ENCODE measurements at places on chromosomes 3 and 15. TPM values are rescaled to one million over a fixed set of nuclear protein-coding genes. Genes with fewer than 3 reads are reported as not detected.

DNA sequence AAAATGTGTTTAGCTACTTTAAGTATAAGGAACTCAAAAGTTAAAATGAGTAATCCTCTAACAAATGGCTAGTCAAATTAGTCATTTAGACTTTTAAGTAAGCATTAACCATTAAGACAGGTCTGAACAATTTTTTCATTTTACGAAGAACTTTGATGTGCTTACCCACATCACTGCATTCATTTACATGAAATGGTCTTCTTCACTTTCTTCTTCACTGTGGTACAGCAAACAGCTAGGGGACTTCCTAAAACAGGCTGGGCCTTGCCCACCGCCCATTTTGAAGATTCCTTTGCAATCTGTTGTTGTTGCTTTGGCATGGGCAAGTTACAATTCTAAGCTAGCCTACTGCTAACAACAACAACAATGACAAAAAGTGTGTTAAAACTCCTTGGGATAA is 67.4 kb downstream of the CBLB start:
- DNase-seq, result no peak
- peaks cover 21% of the 10 kb centered on the region for H3K36me3 ChIP-seq
- H3K4me3 ChIP-seq, result no peak overlapping the region
- H3K27ac ChIP-seq, result peak overlapping the region; percentile 31
- no peaks in the 10 kb centered on the region for H3K27me3 ChIP-seq

DNA sequence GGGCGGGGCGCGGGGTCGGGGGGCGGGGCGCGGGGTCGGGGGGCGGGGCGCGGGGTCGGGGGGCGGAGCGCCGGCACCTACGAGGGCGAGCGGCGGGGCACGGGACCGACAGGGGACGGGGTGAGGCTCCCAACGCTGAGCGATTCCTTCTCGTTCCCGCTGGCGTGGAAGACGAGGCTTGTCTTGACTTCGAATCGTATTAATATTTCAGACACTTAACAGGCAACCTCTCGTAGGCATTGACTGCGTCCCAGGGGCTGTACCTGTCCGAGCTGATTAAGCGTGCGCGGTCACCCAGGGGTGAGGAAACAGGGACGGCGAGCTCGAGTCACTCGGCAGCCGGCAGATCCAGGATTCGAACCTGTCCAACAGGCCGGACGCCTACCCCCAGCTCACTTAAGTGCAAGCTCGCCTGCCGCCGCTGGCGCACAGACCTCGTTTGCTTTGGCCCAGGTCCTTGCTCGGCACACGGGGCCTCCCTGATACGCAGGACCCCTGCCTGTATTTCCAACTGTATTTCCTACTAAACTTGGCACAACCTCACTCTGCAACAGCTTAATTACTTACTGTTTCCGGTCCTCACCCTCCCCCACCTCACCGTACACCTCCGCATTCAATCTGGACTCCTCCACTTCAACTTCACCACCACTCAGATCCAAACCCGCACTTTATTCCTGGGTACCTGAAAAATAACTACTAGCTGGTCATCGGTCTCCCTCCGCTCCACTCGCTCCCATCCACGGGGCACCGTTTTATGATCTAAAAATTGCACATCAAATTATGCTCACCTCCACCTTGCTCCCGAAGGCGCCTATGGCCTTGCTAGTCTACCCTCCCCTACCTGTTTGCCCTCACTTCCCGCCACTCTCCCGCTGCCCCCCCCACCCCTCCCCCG is 722 bp upstream of the ZXDC start:
- H3K4me3 ChIP-seq, result peak overlapping the region; percentile 83
- H3K27ac ChIP-seq, result peak overlapping the region; percentile 82
- no peaks in the 10 kb centered on the region for H3K27me3 ChIP-seq

GRCh38 chr15:62835351-62835750 is 207.2 kb upstream of the TPM1 start:
- no peak overlapping the region for H3K27ac ChIP-seq
- DNase-seq, result no peak
- peaks cover 13% of the 10 kb centered on the region for H3K4me1 ChIP-seq
- H3K27me3 ChIP-seq, result no peaks in the 10 kb centered on the region

GRCh38 chr3:158519776-158520175 is 51.2 kb upstream of the MLF1 start:
- no peaks in the 10 kb centered on the region for H3K27me3 ChIP-seq
- no peaks in the 10 kb centered on the region for H3K4me1 ChIP-seq
- H3K27ac ChIP-seq, result no peak overlapping the region
- no peak overlapping the region for H3K4me3 ChIP-seq
- no peak for DNase-seq
- peaks cover 3% of the 10 kb centered on the region for H3K36me3 ChIP-seq

- peak overlapping the region; percentile 82 for H3K27ac ChIP-seq
- peak overlapping the region; percentile 90 for H3K4me3 ChIP-seq
- peaks cover 36% of the 10 kb centered on the region for H3K4me1 ChIP-seq
- DNase-seq, result no peak
Measured at GRCh38 chr3:53255423-53255774, 423 bp downstream of the TKT start.

DNA sequence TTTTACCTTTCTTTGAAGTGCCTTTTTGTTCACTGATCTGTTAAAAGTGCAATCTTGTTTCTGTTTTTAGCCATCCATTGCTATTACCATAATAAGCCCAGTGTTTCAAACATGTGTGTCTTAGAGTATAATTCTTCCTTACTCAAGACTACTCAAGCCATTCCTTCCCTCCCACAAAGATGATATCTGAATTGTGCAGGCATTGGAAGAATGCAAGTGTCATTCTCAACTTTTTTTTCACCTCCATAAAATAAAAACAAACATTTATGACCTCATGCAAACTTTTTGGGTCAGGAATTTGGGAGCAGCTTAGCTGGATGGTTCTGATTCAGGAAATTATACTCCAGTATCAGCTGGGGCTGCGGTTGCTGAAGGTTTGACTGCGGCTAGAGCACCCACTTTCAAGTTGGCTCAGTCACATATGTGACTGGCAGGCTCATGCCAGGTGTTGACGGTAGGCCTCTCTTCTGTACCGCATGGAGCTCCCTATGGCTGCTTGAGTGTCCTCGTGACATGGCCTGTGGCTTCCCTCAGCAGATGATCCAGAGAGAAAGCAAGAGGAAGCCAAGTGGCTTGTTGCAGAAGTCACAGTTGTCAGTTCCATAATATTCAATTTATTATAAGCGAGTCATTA is 490.8 kb downstream of the CNTN4 start:
- H3K4me1 ChIP-seq, result peaks cover 8% of the 10 kb centered on the region
- DNase-seq, result no peak
- H3K27me3 ChIP-seq, result no peaks in the 10 kb centered on the region
- H3K36me3 ChIP-seq, result peaks cover 2% of the 10 kb centered on the region
- no peak overlapping the region for H3K27ac ChIP-seq

- DNase-seq, result no peak
- H3K27me3 ChIP-seq, result no peaks in the 10 kb centered on the region
- peak overlapping the region; percentile 51 for H3K27ac ChIP-seq
- no peak overlapping the region for H3K4me3 ChIP-seq
- H3K4me1 ChIP-seq, result peaks cover 46% of the 10 kb centered on the region
- H3K36me3 ChIP-seq, result peaks cover 3% of the 10 kb centered on the region
Measured at GRCh38 chr3:71311661-71312046, 271.9 kb downstream of the FOXP1 start.

DNA sequence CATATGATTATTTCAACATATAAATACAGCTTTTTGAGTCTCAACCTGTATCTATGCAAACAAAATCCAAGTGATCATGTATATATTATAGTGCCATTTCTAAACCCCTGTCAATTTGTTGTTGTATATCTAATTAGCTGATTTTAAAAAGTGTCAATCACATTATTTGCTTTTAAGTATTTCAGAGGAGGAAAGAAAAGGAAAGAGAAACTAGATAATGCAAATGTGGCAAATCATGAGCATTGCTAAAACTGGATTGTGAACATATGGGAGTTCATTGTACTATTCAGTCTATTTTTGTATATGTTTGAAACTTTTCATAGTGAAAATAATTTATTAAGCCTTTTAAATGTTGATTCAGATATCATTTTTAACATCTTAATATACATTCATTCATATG is 190.7 kb downstream of the ZIC4 start:
- H3K36me3 ChIP-seq, result no peaks in the 10 kb centered on the region
- DNase-seq, result no peak
- H3K4me1 ChIP-seq, result peaks cover under 1% of the 10 kb centered on the region
- no peak overlapping the region for H3K27ac ChIP-seq

GRCh38 chr15:54556231-54556630 is 578.0 kb downstream of the UNC13C start:
- DNase-seq, result no peak
- H3K4me3 ChIP-seq, result no peak overlapping the region
- H3K27me3 ChIP-seq, result no peaks in the 10 kb centered on the region
- peaks cover 2% of the 10 kb centered on the region for H3K4me1 ChIP-seq
- no peaks in the 10 kb centered on the region for H3K36me3 ChIP-seq

GRCh38 chr15:75361989-75362641 is 6.3 kb downstream of the MAN2C1 start:
- DNase-seq, result no peak
- no peaks in the 10 kb centered on the region for H3K4me1 ChIP-seq
- H3K36me3 ChIP-seq, result peaks cover 1% of the 10 kb centered on the region
- no peaks in the 10 kb centered on the region for H3K27me3 ChIP-seq

GRCh38 chr3:94402126-94402525 is 339.3 kb downstream of the NSUN3 start:
- no peak for DNase-seq
- no peak overlapping the region for H3K27ac ChIP-seq
- no peaks in the 10 kb centered on the region for H3K27me3 ChIP-seq
- no peaks in the 10 kb centered on the region for H3K36me3 ChIP-seq

DNA sequence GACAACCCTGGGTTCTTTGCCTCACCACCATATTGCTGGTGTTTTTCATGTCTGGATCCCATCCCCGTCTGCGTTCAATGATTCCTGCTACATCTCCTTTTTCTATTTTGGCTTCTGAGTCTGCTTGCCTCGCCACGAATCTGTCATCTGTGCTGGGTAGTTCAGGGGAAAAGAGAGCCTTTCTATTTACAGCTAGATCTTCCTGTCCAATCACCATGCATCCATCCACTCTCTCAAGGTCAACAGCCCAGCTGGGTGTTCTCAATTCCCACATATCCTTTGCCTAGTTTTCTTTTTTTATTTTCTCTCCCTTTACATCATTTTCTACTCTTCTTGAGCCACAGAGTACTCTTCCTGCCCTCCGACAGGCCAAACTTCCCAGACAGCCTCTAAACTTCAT is 104.8 kb upstream of the RAD18 start:
- no peak overlapping the region for H3K27ac ChIP-seq
- no peak for DNase-seq
- no peak overlapping the region for H3K4me3 ChIP-seq
- peaks cover 12% of the 10 kb centered on the region for H3K36me3 ChIP-seq

DNA sequence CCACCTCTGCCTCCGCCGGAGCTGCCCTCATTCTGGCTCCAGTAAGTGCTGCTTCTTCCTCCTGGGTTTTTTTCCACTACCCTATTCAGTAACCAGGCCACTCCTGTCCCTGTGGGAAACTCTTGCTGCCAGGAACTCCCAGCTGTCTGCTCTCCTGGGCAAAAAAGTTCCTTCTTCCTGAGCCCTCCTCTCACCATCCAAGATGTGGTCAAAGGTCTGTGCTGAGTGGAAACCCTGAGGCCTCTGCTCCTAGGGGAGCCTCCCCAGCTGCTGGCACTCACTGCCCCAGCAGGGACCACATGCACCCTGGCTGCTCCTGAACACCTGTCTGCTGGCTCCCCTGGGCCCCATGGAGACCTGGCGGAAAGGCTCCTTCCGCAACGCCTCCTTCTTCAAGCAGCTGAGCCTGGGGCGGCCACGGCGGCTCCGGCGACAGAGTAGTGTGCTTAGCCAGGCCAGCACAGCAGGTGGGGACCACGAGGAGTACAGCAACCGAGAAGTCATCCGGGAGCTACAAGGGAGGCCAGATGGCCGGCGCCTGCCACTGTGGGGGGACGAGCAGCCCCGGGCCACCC is 454 bp downstream of the C15orf62 start:
- peak overlapping the region; percentile 92 for H3K27ac ChIP-seq
- peaks cover 28% of the 10 kb centered on the region for H3K4me1 ChIP-seq
- no peak for DNase-seq
- no peaks in the 10 kb centered on the region for H3K27me3 ChIP-seq

DNA sequence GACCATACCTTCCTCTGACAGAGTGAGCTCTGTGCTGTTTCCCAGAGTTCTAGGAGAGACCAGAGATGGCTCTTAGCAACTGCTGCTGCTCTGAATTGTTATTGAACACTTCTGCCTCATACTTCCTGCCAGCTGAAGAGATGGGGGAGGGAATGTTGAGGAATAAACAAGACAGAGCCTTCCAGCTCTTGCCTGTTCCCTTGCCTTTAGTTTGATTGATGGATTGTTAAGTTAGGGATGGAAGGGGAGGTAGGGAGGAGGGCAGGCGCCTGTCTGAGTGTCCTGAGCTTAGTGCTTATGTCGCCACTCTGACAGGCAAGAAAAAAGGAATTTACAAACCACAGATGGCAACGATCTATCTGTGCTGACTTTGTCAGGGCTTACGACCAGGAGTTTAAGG is 42.8 kb downstream of the ZNF609 start:
- peak overlapping the region; percentile 50 for H3K27ac ChIP-seq
- no peak overlapping the region for H3K4me3 ChIP-seq
- DNase-seq, result no peak
- H3K36me3 ChIP-seq, result peaks cover 30% of the 10 kb centered on the region
- H3K27me3 ChIP-seq, result no peaks in the 10 kb centered on the region
- H3K4me1 ChIP-seq, result peaks cover 44% of the 10 kb centered on the region

GRCh38 chr3:72017935-72018334 is 233.0 kb upstream of the PROK2 start:
- H3K27me3 ChIP-seq, result no peaks in the 10 kb centered on the region
- DNase-seq, result no peak
- no peak overlapping the region for H3K4me3 ChIP-seq
- peaks cover 14% of the 10 kb centered on the region for H3K4me1 ChIP-seq
- no peaks in the 10 kb centered on the region for H3K36me3 ChIP-seq
- no peak overlapping the region for H3K27ac ChIP-seq

DNA sequence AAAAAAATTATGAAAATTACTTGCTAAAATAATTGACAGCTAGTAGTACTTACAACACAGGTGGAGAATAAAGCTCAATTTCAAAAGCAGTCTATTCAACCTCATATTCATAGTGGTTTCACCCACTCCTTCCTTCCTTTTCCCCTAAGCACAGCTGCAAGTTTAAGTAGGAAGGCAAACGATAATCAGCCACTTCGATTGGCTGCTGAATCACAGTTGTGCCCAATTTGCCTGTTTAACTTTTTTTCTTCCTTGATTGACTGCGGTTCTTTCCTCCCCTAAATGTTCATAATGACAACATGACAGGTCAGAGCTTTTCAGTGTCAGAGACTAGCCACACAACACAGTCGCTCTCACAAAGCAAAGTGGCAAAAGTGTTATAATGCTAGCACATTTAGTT is 468.0 kb upstream of the GBE1 start:
- DNase-seq, result no peak
- H3K36me3 ChIP-seq, result no peaks in the 10 kb centered on the region
- no peaks in the 10 kb centered on the region for H3K4me1 ChIP-seq
- H3K27me3 ChIP-seq, result no peaks in the 10 kb centered on the region

- H3K36me3 ChIP-seq, result no peaks in the 10 kb centered on the region
- H3K4me1 ChIP-seq, result peaks cover 23% of the 10 kb centered on the region
- H3K27me3 ChIP-seq, result no peaks in the 10 kb centered on the region
- no peak for DNase-seq
- H3K27ac ChIP-seq, result no peak overlapping the region
Measured at GRCh38 chr15:30041868-30042267, 40.9 kb upstream of the GOLGA8J start.

ZNF80 gene
- total RNA-seq, result not detected

MCTP2 gene
- total RNA-seq, result 13.3 TPM

CX3CR1 gene
- 0.51 TPM for total RNA-seq

STARD5 gene
- total RNA-seq, result 5.9 TPM

SLC6A20 gene
- not detected for total RNA-seq

GOLGA6L10 gene
- 11.0 TPM for total RNA-seq

WNT5A gene
- 59.0 TPM for total RNA-seq

FAM131A gene
- total RNA-seq, result 15.1 TPM

TMEM40 gene
- 8.0 TPM for total RNA-seq

ACTC1 gene
- 4.8 TPM for total RNA-seq

All from mesothelial cell of epicardium (in vitro differentiated cells).